HFF-Myc (cell line): ENCODE measurements at places on chromosomes 7 and 10.

- no peak for DNase-seq
Observed at GRCh38 chr10:75253281-75254220, 17.8 kb upstream of the COMTD1 start.

DNA sequence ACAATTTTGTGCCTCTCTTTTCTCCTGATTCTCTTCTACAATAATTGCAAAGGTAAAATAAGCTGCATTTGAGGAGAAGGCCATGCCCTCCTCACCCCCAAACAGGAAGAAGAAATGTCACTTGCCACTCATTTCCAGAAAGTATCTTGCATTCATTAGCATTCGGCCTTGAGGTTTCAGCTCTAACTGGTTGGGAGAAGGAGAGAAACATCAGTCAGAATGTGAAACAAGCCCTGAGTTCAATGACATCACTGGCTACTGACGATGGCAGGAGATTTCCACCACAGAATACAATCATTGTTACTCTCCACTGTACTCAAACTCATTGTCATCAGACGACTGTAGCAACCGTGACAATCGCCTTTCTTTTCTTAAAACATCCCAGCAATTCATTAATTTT lies 72.8 kb downstream of the PRKCQ start:
- no peak for DNase-seq

DNA sequence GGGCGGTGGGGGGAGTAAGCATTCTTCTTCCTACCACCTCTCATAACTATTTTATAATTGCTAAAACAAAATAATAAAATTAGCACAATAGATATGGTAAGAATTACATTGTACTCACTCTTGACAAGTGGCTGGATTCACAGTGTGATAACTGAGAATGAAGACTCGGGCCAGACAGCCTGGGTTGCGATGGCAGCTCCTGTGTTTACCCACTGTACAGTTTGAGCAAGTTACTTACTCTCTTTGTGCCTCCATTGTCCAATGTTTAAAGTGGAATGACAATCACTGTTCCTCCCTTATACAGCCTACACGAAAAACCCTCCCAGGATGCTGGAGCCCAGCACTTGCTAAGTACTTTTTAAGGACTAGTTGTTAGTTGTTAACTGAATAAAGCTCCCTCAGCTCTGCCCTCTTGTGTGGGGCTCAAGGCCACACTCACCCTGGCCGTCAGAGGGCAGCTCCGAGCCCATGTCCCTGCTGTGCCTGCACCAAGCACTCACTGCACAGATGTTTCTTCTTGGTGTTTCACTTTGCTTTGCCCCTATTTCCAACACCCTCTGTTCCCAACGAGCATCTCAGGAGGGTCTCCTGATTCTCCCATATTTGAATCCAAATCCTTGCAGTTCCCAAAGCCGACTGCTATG lies 56.4 kb upstream of the NPS start:
- DNase-seq = no peak

DNA sequence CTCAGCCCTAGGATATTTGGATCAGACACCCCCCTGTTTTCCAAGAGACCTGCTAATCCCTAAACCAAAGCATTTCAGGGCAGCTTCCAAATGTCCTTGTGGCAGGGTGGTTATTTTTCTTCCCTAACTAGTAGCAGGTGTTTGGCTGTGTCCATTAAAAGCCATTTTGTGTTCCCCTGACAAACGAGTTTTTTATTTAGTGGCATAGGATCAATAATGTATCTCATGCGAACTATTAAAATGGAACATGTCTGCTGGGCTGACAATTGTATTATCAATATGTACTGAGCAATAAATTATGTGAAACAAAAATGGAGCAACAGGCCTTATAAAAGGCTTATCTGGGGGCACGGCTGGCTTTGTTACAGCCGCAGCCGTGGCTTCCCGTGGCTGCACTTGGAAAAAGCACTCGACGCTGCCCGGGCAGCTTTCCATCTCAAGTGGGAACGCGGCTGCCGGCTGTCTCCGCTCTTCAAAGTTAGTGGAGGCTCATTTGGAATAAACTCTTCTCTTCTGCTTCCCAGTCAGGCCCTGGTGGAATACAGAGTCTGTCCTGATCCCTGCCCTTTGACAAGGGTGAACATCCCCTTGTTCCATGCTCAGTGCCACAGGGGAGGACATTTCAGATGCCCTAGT lies 554.3 kb downstream of the TYW1 start:
- DNase-seq = no peak

DNA sequence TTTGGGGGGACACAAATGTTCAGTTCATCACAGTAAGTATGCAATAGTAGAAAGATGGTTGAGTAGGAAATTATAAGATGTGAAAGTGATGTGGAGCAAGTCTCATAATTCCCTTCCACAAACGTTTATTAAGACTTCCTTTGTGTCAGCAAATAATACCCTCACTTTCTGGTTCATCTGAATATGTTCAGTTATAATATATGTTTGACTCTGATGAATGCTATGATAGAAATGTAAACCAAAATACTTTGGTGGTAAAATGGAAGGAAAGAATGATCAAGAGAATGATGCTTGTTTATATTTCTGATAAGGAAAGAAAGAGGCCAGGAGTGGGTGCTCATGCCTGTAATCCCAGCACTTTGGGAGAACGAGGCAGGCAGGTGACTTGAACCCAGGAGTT lies 111.7 kb upstream of the PLXDC2 start:
- no peak for DNase-seq

- DNase-seq = no peak
Observed at GRCh38 chr10:60606343-60607080, 171.8 kb upstream of the CDK1 start.

DNA sequence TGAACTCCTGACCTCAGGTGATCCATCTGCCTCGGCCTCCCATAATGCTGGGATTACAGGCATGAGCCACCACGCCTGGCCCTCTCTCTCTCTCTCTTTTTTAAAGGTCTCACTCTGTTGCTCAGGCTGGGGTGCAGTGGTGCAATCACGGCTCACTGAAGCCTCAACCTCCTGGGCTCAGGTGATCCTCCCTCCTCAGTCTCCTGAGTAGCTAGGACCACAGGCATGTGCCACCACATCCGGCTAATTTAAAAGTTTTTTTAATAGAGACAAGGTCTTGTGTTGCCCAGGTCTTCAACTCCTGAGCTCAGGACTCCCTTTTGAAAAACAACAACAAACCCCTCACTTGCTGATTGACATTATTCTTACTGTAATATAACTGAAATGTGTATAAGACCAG lies 11.6 kb downstream of the PALD1 start:
- no peak for DNase-seq

DNA sequence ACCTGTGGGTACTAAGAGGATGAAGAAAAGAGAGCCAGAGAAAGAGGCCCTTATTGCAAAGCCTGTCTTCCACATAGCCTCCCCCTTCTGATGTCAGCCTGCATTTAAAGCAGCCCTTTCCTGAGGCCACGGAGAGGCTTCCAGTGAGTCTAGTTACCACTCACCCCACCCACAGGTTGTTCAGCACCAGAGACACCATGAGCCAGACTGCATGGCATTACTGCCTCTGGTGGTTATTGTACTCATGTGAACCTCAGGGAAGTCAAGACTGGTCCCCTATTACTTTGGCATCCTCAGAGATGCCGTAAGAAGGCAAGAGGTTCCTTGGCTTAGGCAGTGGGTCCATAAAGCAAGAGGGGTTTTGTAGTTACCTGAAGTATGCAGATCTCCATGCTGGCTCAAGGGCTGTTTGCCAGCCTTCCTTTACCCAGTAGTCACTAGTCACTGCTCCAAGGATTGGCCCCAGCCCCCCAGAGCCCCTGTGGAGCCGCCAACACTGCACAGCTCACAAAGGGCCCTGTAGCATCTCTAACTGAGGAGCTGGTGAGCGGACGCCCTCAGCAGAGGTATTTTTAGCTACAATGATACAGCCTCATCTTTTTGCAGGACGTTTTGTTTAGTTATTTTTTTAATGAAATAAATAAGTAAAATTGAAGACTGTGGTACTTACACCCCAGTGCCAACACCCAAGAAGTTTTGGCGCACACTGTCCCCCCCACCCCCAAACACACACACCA lies 20.7 kb downstream of the LRRC4 start:
- no peak for DNase-seq

GRCh38 chr10:100248820-100249219 lies 18.6 kb downstream of the CWF19L1 start:
- DNase-seq = no peak

- DNase-seq = no peak
Observed at GRCh38 chr10:35794703-35795102, 152.6 kb upstream of the FZD8 start.

GRCh38 chr7:716636-717035 lies 9.9 kb upstream of the DNAAF5 start:
- no peak for DNase-seq

DNA sequence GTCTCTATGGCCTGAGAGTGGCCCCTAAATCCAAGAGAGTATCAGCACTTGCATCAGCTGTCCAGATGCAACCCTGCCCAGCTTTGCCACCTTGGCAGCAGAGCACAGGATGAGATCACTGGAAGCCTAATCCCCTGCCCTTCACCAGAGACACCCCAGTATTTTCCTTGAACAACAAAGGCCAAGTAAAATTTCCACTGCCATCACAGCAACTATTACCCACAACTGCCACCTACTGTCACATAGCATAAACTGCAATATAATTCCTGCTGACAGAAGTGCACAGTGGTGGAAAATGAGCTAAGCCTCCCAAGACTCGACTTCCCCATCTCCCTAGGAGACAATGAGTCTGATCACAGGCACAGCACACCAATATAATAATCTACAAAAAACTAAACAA lies 462.8 kb upstream of the ZWINT start:
- DNase-seq = no peak

GRCh38 chr7:17099083-17099973 lies 199.1 kb upstream of the AHR start:
- DNase-seq = no peak

DNA sequence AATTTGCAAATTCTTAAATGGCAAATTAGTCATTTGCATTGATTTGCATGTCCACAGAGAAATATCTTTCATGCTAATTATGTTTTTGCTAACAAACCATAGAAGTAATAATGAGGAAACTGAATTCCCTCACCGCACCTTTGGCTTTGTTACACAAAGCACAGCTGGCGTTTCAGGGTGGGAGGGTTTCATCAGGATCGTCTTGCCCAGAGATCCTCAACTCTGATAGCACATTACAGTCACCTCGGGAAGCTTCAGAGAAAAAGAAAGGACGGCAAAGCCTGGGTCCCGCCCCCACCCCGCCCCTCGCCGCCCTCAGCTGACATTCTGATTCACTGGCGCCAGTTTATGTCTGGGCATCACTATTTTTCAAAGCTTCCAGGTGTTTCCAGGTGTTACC lies 119.4 kb downstream of the PTPRN2 start:
- DNase-seq = no peak

DNA sequence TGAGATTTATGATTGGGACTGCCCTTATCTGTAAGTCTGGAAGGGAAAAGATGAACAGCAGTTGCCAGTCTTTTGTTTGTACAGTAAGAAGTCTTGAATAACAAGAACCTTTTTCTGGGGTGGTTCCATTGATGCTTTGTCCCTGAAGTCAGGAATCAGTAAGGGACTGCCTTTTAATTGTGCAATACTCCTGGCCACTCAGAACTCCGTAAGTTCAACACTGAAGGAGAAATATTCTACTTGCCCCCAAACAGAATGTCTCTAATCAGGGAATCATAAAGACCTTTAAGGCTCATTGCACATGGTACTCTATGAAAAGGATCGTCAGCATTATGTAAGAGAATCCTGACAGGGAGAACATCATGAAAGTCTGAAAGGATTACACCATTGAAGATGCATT lies 361.4 kb downstream of the EXOC4 start:
- no peak for DNase-seq

GRCh38 chr10:74738542-74738941 lies 87.9 kb upstream of the KAT6B start:
- no peak for DNase-seq

- DNase-seq = no peak
Observed at GRCh38 chr10:19325581-19325980, 277.0 kb downstream of the MALRD1 start.

GRCh38 chr10:131215776-131216175 lies 95.7 kb downstream of the TCERG1L start:
- no peak for DNase-seq

- no peak for DNase-seq
Observed at GRCh38 chr10:4519658-4520402, 306.2 kb upstream of the AKR1E2 start.

DNA sequence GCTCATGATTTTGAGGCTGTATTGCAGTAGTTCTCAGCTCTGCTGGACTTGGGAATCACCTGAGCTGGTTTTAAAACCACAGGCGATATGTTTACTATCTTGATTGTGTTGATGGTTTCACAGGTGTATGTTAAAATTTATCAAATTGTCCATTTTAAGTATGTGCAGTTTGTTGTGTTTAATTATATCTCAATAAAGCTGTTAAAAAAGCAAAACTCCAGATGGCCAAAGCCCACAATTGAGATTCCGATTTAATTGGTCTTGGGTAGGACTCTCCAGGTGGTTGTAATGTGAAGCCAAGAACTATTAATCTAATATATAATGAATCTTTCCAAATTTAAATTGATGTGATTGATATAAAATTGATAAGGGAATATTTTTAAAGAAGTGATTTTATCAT lies 48.6 kb downstream of the NRCAM start:
- no peak for DNase-seq

GRCh38 chr10:103854265-103854685 lies 1.1 kb downstream of the SH3PXD2A start:
- no peak for DNase-seq
